Inflammatory macrophage treated with lipopolysaccharide for 4 hours (primary cell): ENCODE measurements at places on chromosomes 6 and 20.

- no peak for DNase-seq
Observed at GRCh38 chr20:39399463-39399862, 437.3 kb downstream of the DHX35 start.

DNA sequence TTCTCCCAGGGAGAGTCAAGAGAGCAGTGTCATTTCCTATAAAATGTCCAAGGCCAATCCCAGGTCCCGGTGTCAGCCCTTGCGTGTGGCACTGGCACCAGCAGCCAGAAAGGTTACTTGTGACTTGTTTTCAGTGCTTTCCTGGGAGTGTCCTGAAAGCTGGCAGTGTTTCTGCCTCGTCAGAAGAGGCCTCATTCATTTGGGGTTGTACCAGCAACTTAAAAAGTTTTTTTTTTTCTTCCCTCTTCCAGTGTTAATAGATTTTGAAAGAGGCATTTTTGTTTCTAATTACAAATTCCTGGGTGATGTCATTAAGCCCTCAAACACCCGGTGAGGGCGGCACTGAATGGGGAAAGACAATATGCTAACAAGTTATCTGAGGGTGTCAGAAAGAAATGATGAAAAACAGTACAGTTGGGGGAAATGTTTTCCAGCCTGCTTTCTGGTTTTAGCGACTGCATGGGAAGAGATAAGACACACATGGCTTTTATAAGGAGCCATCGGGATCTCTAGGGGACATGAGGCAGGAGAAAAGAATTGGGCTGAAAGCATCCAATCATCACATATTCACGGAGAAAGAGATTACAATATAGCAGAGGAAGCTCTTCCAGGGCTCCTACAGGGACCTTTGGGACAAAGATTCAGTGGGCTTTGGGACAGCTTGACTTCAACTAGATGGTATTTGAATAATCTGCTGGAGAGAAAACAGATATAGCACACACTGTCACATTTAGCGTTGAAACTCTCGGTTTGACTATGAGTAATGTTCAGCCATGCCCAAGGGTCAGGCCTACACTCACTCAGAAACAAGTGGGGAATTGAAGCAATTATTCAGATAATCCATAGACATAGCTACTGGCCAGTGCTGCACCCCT, 153.0 kb downstream of the BCAS1 start:
- peak; percentile 95 for DNase-seq

DNA sequence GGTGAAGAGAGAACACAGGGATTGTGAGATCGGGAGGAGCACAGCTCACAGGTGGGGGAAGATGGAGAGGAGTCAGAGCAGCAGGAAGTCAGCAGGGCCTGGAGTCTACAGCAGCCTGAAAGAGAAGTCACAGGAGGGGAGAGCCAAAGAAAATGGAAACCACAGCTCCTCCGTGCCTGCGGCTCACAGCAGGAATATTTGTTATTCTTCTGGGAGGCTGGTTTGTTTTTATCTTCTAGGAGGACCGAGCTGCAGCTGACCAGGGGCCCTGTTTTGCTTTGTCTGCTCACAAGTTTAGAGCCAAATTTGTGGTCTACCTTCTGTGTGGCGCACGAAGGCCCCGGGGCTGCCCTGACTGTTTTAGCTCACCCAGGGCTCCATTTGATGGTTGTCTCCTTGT, 81.8 kb downstream of the CLIC5 start:
- DNase-seq, result no peak

- no peak for DNase-seq
Observed at GRCh38 chr6:117906958-117907600, at the start of gene SLC35F1. TSS of gene SLC35F1 (plus strand) at chr6:117907264.

DNA sequence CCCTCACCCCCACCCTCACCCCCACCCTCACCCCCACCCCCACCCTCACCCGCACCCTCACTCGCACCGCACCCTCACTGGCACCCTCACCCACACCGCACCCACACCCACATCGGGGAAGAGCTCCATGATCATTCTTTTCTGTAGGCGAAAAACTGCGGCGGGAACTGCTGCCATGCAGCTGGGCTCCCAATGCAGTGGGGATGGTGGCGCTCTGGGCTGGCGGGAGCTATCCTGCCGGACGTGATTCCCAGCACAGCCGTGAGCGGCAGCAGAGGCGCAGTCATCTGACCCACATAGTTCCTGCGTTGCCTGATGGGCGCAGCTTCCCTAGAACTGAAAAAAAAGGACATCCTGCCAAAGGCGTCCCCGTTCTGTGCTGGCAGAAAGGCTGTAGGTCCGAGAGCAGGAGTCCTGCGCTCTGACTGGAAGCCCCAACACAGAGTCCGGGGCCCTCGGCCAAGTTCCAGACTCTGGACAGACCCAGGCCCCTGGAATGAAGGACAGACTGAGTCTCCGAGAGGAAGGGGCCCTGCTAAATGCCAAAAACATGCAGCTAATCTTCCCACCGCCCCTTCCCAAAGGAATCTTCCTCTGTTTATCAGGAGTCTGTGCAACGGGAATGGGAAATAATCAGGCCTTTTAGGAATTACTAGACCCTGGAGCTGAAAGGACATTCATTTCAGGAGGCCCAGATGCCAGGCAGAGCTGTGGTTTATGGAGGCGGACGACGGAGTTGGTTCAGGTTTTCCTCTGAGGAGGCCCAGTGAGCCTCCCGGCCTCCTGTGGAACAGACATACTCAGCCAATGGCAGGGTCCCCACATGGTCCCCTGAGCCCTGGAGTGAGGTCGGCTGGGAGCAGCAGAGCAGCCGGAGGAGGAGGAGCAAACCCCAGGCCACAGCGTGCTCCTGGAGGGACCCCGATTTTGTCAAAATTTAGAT, 14.1 kb upstream of the TCFL5 start:
- DNase-seq, result peak; percentile 43
